ENCODE measurements at places on chromosomes 1 and 21.
A peak's percentile ranks its signal among the peaks of the same experiment; 100 is the strongest.

GRCh38 chr1:50420689-50421365, 2.4 kb downstream of the DMRTA2 start:
- DNase-seq, result no peak

DNA sequence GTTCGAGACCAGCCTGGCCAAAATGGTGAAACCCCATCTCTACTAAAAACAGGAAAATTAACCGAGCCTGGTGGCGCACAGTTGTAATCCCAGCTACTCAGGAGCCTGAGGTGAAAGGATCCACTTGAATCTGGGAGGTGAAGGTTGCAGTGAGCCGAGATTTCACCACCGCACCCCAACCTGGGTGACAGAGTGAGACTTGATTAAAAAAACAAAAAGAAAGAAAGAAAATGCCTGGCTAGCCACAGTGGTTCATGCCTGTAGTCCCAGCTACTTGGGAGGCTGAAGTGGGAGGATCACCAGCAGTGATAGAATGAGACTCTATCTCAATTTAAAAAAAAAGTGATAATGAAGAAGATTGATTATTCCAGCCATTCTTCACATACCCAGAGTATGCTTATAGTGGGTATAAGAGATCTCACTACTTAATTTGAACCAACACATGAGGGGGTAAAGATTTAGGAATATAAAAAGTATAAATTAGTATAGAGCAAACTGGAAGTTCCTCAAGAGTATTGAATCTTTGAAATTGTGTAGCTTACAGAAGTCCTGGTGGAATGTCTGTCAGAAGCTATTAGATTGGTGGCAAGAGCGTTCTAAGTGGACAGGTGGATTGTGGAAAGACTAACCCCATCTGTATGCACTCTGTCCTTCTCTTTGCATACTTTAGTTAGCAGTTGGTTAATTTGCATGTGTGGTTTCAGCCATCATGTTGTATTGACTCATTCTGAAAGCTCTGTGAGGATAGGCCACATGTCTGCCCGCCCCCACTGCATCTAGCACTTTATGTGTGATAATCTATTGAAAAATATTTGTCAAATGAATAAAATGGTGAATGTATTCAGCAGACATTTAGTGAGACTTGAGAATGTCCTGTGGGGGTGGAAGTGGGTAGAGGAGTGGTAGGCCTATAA, 25.0 kb downstream of the RLF start:
- DNase-seq, result no peak

GRCh38 chr1:20343149-20343937, 52.7 kb downstream of the VWA5B1 start:
- DNase-seq, result no peak

DNA sequence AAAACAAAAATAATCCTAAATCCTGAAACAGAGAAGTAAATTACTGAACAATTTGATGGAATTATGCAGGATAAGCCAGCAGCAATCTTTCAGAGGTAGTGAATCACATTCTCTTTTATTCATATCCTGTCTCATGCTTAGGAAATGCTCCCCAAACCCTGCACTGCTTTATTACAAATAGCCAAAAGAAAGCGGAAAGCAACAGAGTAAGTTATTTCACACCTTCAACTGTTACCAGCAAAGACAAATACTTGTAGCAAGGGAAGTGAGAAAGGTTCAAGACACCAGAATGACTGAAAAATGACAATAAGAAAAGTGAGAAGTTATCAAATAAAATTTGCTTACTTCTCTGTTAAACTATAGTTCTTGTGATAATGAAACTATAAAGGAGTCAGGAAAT, 6.2 kb downstream of the ZRANB2 start:
- no peak for DNase-seq

DNA sequence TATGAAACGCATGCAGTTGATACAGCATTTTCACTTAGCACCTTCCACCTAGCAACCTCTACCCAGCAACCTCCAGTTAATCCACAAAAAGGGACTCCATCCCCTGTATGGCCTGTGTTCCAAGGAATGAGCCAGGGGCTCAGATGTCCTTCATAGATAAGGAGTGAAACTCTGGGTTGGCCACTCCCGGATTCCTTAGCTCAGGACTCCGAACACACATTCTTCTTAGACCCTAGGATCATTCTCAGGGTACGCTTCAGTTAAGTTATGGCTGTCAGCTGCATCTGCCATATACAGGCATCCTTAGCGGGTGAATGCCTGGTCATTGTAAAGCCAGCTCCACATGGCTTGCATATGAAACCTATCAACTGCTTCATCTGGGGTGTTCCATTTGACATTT, 15.9 kb upstream of the IFI6 start:
- DNase-seq, result no peak

GRCh38 chr1:184684285-184685074, 70.2 kb downstream of the EDEM3 start:
- DNase-seq, result no peak

- DNase-seq, result no peak
Measured at GRCh38 chr1:174036798-174037197, 14.6 kb upstream of the RC3H1 start.

- DNase-seq, result no peak
Measured at GRCh38 chr1:58468612-58469011, 77.9 kb downstream of the OMA1 start.

DNA sequence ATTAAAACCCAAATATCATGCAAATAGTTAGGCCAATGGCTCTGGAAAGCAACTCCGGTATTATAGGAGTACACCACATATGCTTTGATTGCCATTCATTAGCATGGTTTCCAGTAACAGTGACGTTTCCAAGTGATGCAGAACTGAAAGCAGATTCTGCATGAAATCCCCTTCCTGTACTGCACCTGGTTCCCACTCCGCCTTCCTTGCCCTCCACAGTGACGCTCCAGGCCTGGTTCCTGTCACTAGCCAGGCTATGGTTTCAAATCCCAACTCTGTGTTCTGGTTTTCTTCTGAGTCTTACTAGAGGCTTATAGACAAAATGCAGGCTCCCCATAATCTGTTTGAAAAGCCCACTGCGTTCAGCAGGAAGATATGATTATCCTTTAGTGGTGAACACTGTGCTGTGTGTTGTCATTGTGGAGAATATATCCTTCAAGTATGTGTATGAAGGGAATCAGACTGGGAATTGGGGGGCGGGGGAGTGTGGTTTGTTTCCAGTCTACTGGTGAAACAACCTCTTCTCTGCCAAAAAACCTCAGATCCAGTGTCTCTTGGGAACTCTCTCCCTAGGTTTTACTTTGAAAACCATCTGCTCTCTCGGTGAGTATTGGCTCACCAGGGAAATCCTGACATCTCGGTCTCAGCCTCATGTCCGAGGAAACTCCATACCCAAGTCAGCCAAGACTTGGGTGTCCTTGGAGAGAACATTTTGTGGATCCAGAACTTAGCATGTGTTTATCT, 78.7 kb downstream of the TYW3 start:
- DNase-seq, result no peak

- no peak for DNase-seq
Measured at GRCh38 chr1:10767282-10767681, 29.2 kb downstream of the CASZ1 start.

DNA sequence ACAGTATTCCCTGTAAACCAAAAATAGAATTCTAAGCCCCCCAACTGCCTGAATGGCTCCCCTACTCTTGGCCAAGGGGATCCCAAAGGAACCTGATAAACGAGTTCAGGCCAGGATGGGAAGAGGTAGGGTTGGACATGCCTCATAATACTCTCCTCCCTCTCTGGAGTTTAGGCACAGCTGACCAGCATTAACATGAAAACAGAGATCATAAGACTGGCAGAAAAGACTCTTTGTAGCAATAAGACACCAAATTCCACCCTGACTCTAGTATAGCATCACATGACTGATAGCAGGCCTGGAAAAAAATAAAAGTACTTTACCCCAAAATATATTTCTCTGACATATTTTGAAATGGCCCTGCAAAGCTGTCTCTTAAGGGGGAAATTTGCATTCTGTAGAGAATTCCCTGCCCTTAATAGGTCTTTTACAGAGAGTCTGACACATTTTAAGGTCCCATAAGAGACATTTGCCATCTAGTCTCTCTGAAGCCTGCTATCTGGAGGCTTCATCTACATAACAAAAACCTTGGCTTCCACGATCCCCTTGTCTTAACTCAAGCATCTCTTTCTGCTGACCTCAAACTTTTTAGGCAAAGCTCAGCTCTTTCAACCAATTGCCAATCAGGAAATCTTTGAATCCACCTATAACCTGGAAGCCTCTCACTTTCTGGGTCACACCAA, 55.9 kb downstream of the SIK1 start:
- DNase-seq, result no peak

DNA sequence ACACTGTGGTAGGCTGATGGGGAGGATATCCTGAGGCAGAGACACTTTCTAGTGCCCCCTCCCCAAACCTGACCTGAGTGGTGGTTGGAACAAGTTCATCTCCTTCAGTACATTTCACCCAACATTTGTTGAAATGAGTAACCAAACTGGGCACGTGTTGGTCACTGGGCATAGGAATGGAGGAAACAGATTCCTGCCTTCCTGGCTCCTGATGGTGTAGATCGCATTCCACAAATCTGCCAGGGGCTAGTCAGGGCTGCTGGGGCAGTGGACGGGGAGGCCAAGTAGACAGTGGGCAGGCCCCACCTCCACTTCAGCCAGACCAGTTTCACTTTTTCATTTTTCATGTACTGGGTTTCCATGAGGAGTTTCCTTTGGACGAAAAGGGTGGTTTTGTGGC, 16.5 kb upstream of the ALX3 start:
- no peak for DNase-seq

DNA sequence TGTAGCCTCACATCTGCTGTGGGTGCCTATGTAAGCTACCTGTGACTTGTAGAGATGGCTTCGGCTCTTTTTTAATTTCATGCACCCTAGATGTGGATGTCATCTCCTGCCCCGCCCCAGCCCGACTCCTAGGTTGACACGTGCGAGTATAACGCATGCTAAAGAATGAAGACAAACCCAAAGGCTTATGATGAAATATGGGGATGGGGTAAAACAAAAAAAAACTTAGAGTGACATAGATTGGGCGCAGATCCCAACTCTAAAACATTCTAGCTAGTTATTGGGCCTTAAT, 613 bp upstream of the ERO1B start:
- no peak for DNase-seq

GRCh38 chr1:31373897-31374486, 1.1 kb upstream of the FABP3 start:
- no peak for DNase-seq

DNA sequence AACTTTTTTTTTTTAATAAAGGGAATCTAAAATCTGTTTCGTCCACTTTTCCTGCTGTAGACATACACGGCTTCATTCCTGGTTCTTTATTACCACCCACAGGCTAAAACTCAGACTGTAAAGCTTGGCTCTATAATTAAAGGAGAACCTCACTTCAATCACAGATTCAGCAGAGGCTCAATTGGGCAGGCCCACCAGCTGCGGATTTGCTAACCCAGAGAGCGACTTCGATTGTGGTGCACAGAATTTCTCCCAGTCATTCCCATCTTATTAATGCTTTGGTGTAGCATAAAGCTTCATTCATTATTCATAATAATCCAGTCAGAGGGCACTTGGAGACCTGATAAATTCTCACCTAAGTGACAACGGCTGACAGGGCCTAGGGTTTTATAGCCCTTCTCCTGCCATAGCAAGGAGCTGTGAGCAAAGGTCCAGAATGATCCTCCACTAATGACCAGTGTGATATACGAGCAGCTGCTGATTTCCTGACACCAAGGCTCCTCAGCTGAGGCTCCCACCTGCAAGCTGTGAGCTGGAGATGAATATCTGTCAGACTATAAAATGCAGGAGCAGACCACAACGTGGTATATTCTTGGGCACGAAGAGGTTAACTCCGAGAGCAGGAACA, 149.0 kb downstream of the ATP6V1G3 start:
- DNase-seq, result no peak

DNA sequence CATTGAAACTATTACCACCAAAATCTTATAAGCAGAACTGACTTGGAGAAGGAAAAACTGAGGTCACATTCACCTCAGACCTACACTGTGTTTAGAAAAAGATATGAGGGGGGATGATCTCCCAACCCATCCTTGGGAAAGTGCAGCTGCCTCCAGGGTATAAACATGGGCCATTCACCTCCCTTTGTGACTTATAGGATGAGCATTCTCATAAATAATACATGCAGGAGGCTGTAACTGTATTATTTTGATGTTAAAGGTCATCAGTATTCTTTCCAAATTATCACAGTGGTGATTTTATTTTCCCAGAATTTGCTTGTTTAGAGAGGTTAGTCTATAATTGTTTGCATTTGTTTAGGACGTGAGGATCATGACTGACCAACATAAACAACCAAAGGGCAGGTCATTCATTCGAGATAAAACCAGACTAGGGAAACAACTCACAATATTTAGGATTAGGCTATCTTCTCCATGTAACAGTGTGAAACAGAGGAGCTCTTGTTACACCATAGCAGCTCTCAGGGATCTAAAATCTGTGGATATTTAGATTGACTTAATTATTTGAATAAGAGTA, 109.2 kb upstream of the NR5A2 start:
- DNase-seq, result no peak

DNA sequence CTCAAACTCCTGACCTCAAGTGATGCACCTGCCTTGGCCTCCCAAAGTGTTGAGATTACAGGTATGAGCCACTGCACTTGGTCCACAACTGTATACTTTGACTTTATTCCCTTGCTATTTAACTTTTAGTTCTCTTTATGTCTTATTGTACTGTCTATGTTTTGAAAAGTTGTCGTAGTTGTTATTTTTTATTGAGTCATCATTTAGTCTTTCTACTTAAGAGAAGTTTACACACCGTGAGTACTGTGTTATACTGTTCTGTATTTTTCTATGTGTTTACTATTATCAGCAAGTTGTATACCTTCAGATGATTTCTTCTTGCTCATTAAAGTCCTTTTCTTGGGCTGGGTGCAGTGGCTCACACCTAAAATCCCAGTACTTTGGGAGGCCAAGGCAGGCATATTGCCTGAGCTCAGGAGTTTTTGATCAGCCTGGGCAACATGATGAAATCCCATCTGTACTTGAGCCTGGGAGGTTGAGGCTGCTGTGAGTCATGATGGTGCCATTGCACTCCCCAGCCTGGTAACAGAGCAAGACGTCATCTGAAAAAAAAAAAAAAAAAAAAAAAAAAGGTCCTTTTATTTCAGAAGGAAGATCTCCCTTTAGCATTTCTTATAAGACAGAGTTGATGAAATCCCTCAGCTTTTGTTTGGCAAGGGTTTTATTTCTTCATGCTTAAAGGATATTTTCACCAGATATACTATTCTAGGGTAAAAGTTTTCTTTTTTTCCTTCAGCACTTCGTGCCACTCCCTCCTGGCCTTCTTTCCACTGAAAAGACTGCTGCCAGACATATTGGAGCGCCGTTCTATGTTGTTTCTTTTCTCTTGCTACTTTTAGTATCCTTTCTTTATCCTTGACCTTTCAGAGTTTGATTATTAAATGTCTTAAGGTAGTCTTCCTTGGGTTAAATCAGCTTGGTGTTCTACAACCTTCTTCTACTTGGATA, 47.6 kb downstream of the TNFSF18 start:
- peak; percentile 89 for DNase-seq

Data from fibroblast of lung (primary cell).